Stimulated activated CD8-positive, alpha-beta memory T cell treated with anti-CD3 and anti-CD28 coated beads, Interleukin-7, amount 100 ng/mL, for 48 hours (primary cell): ENCODE measurements at places on chromosomes 6 and 20.

DNA sequence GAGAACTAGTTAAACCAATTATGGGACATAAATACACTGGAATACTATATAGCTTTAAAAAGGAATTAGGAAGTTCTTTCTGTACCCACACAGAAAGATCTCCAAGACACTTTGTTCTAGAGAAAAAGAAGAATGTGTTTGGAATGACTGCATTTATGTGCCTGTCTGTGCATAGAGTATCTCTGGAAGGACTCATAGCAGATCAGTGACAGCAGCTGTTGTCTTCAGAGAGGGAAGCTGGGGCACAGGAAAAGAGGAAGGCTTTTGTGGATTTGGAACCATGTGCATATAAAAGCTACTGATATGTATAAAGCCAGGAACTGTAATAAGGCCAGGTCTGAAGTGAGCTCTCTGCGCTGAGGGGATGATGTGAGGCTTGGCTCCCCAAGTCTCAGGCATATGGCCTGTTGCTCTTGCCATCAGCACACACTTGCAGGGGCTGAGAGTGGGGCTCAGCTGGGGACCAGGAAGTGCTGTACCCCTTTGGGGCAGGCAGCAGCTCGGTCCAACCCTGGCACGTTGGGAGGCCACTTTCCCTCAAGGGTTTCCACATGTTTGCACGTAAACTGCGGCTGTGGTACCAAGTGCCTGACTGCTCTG is 31.8 kb upstream of the CCDC167 start:
- DNase-seq: no peak

- no peak for DNase-seq
Observed at GRCh38 chr6:85610182-85610895, 16.7 kb upstream of the SNX14 start.

GRCh38 chr20:44832724-44833123 is 22.4 kb upstream of the RIMS4 start:
- DNase-seq: no peak

DNA sequence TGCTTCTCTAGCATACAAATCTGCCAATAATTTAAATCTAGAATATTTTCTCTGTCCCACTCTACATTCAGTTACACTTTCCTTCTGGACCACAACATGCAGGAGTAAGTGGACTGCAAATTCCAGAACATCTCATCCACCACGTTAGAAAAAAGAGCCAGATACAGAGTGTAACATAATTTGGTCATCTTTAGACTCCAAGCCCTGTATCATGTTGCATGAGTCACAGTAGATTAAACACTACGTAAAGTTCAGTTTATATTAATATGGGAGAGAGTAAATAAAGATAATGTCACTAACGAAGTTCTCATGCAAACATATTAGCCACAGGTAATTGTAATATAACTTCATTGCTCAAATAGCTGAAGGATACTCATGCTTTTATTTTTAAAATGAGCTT is 327.0 kb downstream of the C6orf118 start:
- no peak for DNase-seq

- DNase-seq: no peak
Observed at GRCh38 chr6:9405369-9405768, 970.0 kb upstream of the SLC35B3 start.

DNA sequence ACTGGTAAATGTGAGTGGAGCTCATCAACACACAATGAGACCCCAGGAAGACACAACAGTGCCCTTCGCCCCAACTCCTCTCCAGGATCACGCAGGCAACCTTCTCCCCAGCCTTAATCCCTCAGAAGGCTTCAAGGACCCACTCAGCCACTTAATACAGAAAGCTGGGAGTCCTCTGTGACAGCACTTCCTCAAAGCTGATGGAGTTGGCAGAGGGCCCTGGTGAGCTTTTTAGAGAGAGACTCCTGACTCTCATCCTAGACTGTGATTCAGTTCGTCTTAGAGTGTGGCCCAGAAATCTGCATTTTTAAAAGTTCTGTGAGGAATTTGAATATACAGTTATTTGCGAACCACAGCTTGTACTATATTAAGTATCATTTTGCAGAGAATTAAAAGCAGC is 187.7 kb downstream of the UST start:
- DNase-seq: no peak

- DNase-seq: no peak
Observed at GRCh38 chr20:4626228-4626627, 95.5 kb upstream of the PRND start.

- no peak for DNase-seq
Observed at GRCh38 chr6:110270165-110270564, 88.0 kb downstream of the METTL24 start.

- no peak for DNase-seq
Observed at GRCh38 chr6:108556250-108556649, 4.5 kb upstream of the FOXO3 start.

DNA sequence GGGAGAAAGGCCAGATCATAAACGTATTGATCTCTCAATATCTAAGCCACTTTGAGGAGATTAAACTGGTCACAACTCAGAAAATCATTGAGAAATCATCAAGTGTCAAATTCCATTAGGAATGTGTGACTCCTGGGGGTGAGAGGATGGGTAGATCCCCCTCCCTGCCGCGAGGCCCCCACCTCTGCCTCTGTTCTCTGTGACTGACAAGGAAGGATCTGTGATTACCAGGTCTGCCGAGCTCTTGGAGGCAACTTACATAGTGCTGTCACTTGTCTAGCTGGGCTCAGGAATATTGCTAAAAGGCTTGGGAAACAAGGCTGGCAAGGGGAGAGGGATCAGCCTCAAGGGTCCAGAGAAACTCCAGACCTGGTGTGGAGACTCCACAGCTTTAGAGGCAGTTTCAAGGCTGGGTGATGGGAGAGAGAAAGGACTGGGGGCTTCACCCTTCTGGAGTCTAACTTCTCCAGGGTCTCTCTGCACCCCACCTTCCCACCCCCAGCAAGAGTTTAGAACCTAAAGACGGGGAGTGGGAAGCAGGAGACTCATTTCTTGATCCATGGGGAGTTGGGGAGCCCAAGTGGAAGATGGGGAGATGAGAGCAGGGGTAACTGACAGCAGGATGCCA is 11.6 kb upstream of the ARMC12 start:
- DNase-seq: no peak

- DNase-seq: no peak
Observed at GRCh38 chr6:157814883-157815282, 8.2 kb upstream of the SNX9 start.

GRCh38 chr6:156886409-156886808 is 109.2 kb downstream of the ARID1B start:
- no peak for DNase-seq

- DNase-seq: no peak
Observed at GRCh38 chr6:71114986-71115385, 158.1 kb upstream of the B3GAT2 start.

DNA sequence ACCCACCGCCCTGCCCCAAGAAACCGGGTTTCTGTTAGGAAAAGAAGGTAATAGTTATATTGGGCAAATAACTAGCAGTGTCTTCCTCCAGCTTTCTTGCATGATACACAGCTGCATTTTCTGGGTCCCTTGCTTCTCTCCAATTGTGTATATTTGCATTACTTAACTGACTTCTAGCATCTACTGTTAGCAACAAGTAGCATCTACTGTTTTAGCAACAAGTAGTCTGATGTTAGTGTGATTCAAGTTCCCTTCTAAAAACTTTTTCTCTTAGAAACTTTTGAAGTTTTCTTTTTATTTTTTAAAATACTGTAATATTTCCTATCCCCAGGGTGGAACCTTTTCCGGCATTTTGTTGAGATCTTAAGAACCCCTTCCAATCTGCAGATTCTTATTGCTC is 221.2 kb downstream of the CLIC5 start:
- no peak for DNase-seq

DNA sequence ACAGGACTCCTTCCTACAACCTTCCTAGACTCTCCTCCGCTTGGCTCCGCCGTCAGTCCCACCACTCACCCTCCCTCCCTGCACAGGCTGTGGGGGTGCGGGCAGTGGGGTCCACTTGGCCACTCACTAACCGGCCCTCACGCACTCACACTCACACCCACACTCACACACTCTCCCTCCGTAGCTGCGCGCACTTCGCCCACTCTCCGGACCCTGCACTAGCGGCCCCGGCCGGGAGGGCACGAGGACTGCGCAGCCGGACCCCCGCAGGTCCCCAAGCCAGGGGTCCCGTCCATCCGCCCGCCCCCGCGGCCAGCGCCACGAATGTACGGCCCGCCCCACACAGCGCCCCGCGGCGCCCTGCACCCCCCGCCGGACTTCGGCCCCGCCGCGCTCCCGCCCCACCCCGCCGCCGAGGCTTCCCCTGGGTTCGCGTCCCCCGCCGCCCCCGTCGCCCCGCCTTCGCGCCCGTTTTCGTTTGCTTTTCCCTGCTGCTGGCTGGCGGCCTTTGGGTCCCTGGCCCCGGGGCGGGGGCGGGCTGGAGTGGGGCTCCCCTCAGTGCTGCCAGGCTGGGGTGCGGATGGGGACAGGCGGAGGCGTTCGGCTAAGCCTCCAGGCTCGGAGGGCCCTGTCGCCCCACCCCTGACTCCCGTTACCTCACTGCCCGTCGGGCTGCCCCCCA is 23.0 kb upstream of the SLC22A7 start:
- DNase-seq: no peak

DNA sequence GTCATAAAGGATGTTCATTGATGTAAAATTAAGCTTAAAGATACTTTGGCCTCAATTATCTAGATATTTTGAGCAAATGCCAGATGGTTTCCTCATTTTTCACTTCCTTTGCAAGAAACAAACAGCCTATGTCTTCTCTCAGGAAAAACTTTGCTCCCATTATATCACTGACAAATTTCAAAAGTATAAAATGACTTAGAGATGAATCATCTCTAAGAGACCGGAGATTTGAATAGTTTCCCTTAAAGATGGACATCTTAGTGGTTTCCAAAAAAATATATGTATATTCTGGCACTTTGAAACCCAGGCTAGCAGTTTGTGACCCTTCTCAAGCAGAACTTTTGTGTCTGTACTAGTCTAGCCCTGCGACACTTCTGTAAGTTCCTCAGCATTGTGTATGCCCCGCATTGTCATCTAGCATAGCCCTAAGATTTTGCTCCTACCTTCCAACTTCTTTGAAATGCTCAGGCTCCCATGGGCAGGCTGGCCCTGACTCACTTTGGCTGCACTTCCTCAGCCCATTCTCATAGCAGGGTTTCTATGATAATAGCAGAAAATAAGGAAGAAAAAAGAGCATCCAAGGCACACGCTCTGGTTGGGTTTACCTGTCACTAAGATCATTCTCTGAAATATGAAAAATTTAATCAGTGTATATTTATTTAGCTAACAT is 25.7 kb upstream of the POU3F2 start:
- no peak for DNase-seq
